ENCODE measurements at places on chromosomes 2 and 18. TPM values are rescaled to one million over a fixed set of nuclear protein-coding genes. Genes with fewer than 3 reads are reported as not detected.

Gene GKN1
- total RNA-seq = not detected

DNA sequence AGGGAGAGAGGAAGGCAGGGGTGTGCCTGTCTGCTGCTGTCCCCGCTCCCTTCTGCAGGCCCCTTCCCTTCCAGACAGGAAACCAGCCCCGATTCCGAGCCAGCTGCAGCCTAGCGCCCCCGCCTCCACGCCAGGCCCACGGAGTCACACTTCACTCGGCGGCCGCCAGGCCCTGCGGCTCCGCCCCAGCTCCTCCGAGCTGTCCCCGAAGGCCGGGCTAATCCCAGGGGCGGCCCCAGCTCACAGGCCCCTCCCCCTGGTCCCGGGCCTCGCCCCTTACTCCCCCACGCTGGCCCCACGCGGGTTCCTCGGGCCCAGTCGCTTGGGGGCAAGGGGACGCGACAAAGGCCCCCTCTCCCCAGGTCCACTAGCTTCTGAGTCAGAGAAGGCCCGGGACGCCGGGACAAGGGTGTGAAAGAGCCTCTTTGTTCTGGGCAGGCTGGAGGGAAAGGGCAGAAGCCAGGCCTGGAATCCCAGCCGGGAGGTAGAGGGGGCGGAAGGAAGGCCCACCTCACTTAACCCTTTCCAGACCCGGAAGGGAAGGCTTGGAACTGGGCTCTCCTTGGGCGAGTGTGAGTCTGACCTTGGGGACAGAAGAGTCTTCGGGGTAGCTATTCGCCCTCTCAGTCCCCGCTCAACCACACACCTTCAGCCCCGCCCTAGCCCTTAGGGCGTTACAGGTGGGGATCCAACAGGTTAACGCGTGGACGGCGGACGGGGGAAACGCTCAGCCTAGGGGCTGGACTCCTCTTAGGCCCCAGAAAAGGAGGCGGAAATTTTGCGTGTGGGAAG, 1.2 kb downstream of the RTKN start:
- peak; percentile 95 for DNase-seq

Gene RAMP1
- total RNA-seq = 324 TPM

DNA sequence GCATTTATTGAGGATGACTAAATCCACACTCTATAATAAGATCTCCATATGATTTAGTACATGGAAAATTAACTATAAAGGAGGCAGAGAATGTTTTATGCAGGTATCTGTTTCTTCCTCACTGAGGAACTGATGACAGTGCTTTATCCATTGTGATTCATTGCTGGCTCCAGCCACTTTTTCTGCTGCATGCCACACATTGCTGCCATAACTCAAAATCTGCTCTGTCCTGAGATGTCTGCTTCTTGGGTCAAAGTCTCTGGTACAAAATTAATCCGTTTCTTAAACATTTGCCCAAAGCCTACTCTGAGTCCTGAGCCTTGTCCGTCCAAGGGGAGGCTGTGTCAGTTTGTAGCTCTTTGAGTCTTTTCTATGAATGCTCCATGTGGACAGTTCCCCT, 15.5 kb upstream of the ARHGAP28 start:
- DNase-seq = no peak

All from sigmoid colon (tissue), 7 donors.